GM12878 (cell line): ENCODE measurements at places on chromosomes 13 and 19. TPM values are rescaled to one million over a fixed set of nuclear protein-coding genes. Genes with fewer than 3 reads are reported as not detected.
A peak's percentile ranks its signal among the peaks of the same experiment; 100 is the strongest.

ZNF865 gene
- total RNA-seq = 17.8 and 18.3 TPM in 2 replicates

DACT3 gene
- total RNA-seq = 0.64 and 0.74 TPM in 2 replicates

DNA sequence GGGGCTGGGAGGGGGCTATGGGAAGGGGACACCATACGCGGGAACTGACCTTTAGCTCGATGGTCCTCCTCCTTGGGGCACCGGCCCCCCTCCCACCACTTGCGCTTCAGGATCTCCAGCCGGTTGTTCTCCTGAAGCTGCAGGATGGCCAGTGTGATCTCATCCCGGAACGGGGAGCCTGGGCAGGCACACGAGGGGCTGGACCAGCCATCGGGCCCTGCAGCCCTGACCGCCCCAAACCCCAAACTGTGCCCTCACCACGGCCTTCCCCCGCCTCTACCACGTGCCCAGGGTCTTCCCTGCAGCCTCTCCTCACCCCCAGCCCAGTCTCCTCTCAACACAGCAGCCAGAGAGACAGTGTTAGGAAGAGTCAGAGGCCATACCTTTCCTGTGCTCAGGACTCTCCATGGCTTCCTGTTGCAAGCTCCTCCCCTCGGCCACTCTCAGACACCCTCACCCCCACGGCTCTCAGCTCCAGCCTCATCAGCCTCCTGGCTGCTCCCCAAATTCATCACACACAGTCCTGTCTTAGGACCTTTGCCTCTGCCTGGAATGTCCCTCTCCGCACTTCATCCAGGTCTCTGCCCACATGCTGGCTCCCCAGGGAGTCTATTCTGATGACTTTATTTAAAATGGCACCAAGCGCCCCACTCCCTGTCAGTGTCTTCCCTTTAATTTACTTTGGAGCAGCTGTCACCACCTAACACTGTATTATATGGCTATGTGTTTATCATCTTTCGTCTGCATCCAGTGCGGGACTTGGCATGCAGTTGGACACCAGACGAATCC is 9.7 kb upstream of the ATP1A3 start:
- H3K27ac ChIP-seq = no peak overlapping the region
- 0 out of 2 replicates have a peak, but pooled peaks cover 3% of the 10 kb centered on the region for H3K27me3 ChIP-seq
- no peak overlapping the region for H3K4me3 ChIP-seq
- DNase-seq = no peak
- no peaks in the 10 kb centered on the region for H3K36me3 ChIP-seq

DNA sequence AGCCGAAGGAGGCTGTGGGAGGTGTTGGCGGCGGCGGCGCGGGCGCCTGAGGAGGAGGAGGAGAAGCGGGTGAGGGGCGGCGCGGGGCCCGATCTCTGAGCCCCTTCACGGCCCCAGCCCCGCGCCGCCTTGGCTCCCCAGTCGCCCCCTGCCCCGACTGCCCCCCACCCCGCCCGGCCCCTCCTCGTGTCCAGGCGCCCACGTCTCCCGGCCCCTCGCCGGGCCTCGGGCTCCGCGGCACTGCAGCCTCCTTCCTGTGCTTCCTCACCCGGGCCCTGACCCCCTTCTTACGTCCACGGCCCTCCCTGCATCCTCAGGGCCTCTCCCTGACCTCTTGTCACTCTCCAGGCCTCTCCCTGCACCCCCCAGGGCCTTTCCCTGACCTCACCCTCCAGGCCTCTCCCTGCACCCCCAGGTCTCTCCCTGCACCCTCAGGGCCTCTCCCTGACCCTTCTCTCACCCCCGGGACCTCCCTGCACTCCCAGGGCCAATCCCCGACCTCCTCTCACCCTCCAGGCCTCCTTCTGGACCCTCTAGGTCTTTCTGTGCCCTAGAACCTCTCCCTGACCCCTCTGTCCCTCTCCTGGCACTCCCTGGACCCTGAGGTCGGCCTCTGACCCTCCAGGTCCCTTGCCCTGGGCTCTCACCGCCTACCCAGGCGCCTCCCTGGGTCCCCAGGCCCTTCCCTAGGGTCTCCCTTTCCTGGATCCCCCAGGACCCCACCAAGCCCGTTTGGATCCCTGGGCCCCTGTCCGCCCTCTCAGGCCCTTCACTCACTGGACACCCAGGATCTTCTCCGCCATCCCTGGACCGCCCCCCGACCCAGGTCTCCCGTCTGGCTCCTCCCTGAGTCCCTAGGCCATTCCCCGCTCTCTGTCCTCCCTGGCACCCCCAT is 460 bp downstream of the KMT5C start:
- peaks cover 10% of the 10 kb centered on the region for H3K4me1 ChIP-seq
- H3K36me3 ChIP-seq = no peaks in the 10 kb centered on the region
- no peaks in the 10 kb centered on the region; the same call in 1 of the 2 replicates for H3K27me3 ChIP-seq
- H3K27ac ChIP-seq = peak overlapping the region; percentile 84
- no peak for DNase-seq

GRCh38 chr19:4991996-4992698 is 23.2 kb downstream of the KDM4B start:
- H3K27ac ChIP-seq = no peak overlapping the region
- no peak overlapping the region for H3K4me3 ChIP-seq
- no peaks in the 10 kb centered on the region for H3K4me1 ChIP-seq
- no peaks in the 10 kb centered on the region for H3K27me3 ChIP-seq
- no peak for DNase-seq

DNA sequence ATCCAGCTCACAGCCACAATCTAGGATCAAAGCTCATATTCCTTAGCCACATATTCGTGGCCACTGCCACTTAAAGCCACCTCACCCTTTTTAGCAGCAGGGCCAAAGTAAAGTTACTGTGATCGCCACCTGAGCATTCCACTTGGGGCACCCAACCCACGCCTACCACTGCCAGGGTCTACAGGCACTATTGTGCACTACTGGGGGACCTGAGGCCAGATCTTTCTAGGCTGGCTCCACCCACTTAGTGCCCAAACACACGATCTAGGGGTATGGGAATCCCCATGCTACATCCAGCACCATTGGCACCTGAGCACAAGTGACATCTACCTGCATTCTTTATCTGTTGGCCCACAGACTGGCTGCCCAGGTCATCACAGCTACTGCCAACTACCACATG is 517.9 kb upstream of the PRR20A start:
- H3K36me3 ChIP-seq = no peaks in the 10 kb centered on the region
- H3K4me3 ChIP-seq = no peak overlapping the region
- H3K27me3 ChIP-seq = no peaks in the 10 kb centered on the region
- no peak for DNase-seq

GRCh38 chr13:97188207-97188606 is 33.9 kb upstream of the MBNL2 start:
- H3K27me3 ChIP-seq = no peaks in the 10 kb centered on the region
- DNase-seq = no peak
- H3K4me1 ChIP-seq = no peaks in the 10 kb centered on the region
- H3K4me3 ChIP-seq = no peak overlapping the region
- H3K27ac ChIP-seq = no peak overlapping the region

DNA sequence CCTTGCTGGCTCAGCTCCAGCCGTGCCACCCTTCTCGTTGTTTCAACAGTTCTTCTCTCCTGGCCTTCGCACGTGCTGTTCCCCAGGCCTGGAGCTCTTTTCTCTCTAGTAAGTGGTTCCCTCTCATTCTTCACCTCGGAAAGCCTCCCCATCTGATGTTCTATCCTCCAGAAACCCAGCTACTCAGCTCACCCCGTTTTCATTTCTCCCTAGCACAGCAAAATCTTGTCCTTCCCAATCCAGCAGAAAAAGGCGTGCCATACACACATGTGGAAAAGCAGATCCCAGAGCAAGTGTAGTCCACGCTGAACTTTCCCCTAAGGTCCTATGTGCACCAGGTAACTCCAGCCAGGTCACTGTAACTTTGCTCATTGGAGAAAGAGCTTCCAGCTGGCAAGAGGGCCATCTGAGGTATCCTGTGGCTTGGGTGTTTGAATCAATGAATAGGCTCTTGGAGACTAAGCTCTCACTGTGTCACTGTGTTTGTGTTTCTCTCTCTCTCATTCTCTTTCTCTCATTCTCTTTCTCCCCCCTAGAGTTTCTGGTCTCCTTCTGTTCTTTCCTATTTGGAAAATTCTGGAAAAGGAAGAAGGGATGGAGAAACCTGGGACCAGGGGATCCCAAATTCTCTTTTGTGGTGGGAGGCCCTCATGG is 49.0 kb downstream of the COLGALT1 start:
- H3K4me1 ChIP-seq = peaks cover 6% of the 10 kb centered on the region; the same call in 1 of the 2 replicates
- H3K27me3 ChIP-seq = no peaks in the 10 kb centered on the region
- H3K36me3 ChIP-seq = no peaks in the 10 kb centered on the region
- DNase-seq = no peak
- no peak overlapping the region for H3K4me3 ChIP-seq
- no peak overlapping the region for H3K27ac ChIP-seq

DNA sequence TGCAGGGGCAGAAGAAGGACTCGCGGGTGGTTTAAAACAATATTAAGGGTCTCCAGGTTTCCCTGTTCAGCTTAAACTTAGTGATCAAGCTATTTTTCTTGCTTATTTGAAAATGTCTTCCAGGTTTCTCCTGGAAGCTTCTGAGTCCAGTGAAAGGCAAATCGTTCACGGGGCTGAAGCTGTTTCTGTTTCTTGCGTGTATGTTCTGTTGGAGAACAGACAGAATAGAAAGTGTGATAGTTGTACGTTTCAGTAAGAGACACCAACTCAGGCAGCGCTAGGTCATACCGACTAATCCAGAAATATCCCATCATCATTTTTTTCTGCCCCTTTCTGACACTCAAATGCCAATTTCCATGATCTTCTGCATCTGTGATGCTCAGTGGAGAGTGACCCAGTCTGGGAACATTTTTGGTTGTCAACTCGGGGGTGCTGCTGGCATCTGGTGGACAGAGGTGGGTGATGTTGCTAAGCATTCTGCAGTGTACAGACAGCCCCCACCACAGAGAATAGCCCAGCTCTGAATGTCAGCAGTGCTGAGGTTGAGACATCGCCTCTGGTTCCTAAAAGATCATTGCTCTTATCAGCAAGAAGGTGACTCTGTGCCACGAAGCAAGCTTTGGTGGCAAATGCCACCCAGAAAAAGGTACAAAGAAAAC is 4.3 kb downstream of the KLF2 start:
- H3K4me3 ChIP-seq = no peak overlapping the region
- H3K36me3 ChIP-seq = no peaks in the 10 kb centered on the region
- no peak for DNase-seq

DNA sequence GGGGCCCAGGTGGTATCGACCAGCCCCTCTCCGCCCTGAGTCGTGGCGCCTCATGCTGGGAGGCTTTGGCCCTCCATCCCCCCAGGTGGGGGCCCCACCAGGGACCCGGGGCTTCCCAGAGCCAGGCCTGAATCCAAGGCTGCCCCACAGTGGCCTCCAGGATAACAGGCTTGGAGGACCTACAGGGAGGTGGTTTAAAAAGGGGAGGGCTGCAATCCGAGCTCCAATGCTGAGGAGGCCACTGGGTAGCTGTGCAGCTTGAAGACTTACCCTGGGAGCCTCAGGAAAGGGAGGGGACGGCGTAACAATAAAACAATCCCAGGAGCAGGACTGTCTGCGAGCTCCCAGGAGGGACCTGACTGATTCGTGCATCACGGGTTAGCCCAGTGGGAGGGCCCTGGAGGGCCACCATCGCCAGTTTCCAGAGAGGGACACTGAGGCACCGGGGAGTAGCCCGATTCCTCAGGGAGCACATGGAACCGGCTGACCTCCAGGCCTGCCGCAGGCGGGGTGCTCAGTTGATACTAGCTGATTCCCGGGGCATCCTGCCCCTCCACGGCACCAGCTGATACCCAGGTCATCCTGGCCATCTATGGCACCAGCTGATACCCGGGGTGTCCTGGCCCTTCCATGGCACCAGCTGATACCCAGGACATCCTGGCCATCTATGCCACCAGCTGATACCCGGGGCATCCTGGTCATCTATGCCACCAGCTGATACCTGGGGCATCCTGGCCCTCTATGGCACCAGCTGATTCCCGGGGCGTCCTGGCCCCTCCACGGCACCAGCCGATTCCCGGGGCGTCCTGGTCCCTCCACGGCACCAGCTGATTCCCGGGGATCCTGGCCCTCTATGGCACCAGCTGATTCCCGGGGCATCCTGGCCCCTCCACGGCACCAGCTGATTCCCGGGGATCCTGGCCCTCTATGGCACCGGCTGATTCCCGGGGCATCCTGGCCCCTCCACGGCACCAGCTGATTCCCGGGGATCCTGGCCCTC is 3.7 kb upstream of the C2CD4C start:
- DNase-seq = no peak
- H3K27me3 ChIP-seq = no peaks in the 10 kb centered on the region
- H3K4me3 ChIP-seq = no peak overlapping the region

DNA sequence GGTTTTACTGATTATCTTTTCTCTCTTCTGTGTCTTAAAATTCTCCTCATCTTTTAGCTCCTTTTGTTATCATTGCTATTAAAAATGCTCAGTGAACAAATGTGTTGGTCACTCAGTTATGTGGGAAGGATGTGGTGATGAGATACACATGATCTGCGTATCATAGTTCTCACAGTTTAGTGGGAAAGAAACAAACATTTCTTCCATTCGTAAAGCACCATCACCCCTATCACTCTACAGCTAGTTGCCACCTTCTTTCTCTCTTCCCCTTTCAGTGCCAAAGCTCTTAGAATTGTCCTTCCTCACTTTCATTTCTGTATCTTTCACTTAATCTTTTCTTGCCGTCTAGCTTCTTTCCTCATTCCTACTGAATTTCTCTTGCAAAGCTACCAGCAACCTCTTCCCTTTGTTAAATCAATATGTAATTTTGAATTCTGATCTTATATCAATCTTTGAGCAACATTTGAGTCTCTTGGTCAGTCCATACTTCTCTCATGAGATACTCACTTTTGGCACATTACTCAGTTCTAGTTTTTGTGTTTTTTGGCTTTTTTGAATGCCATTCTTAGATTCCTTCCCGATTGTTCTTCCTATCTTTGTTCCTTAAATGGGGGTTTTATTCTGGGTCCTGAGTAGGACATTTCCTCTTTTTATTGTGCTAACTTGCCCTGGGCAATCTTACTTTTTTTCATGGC is 122.3 kb downstream of the PCCA start:
- H3K27me3 ChIP-seq = no peaks in the 10 kb centered on the region
- no peaks in the 10 kb centered on the region for H3K36me3 ChIP-seq
- H3K4me1 ChIP-seq = no peaks in the 10 kb centered on the region
- no peak overlapping the region for H3K4me3 ChIP-seq

DNA sequence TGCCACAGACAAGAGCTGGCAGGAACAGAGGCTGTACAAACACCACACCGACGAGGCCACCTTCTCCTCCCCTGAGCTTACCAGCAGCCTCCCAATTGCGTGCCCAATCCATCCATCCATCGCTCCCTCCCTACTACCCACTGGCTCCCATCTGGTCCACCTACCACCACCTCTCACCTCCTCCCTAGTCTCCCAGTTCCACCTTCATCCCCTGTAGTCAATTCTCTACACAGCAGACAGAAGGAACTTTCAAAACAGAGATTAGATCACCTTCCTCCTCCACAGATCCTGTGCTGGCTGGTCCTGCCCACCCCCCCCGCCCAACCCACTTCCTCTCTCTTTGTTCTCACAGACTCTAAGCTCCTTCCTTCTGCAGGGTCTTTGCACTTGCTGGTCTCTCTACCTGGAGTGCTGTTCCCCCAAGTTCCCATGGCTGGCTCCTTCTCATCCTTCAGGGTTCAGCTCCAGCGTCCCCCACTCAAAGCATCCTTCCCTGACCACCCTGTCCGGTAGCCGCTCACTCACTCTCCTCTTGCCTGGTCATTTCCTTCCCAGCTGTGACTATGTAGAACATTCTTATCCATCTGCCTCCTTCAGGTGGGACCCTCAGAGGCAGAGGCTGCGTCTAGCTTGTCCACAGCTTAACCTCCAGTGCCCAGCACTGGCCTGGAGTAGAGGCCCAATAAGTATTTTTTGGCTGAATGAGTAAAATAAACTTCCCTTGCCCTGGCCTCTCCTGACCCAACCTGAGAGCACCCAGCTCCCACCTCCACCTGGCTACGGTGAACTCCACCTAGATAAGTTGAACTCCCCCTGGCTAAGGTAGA is 23.0 kb downstream of the PIN1 start:
- peaks cover 16% of the 10 kb centered on the region for H3K4me1 ChIP-seq
- no peak overlapping the region for H3K27ac ChIP-seq
- H3K27me3 ChIP-seq = no peaks in the 10 kb centered on the region
- H3K4me3 ChIP-seq = no peak overlapping the region
- no peak for DNase-seq
- H3K36me3 ChIP-seq = no peaks in the 10 kb centered on the region
